Lung (tissue), 17 donors: ENCODE measurements at places on chromosomes 1 and 21. TPM values are rescaled to one million over a fixed set of nuclear protein-coding genes. Genes with fewer than 3 reads are reported as not detected.

AIRE gene
- total RNA-seq = not detected

GPR153 gene
- total RNA-seq = 17.0 TPM

HIVEP3 gene
- total RNA-seq = 8.9 TPM

IGSF21 gene
- total RNA-seq = 2.6 TPM

GRCh38 chr1:80171631-80172030 is 1165.1 kb upstream of the ADGRL4 start:
- no peak for DNase-seq

- DNase-seq = no peak
Observed at GRCh38 chr1:110153407-110153950, 3.2 kb downstream of the SLC6A17 start.

DNA sequence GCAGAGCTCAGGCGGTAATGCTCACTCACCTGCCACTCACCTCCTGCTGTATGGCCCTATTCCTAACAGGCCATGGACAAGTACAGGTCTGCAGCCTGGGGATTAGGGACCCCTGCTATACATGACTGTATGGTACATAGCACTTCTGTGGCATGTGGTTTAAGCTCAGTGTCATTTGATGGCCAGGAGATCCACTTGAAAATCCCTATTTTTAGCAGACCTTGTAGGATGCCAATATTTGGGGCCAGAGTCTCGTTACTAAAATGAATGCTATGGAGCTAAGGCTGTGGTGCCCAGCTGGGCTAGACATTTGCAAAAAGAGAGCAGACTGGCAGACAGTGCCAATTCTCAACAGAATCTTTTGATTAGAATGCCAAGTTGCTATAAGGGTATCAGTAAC is 1.7 kb upstream of the ANGPTL7 start:
- DNase-seq = no peak

DNA sequence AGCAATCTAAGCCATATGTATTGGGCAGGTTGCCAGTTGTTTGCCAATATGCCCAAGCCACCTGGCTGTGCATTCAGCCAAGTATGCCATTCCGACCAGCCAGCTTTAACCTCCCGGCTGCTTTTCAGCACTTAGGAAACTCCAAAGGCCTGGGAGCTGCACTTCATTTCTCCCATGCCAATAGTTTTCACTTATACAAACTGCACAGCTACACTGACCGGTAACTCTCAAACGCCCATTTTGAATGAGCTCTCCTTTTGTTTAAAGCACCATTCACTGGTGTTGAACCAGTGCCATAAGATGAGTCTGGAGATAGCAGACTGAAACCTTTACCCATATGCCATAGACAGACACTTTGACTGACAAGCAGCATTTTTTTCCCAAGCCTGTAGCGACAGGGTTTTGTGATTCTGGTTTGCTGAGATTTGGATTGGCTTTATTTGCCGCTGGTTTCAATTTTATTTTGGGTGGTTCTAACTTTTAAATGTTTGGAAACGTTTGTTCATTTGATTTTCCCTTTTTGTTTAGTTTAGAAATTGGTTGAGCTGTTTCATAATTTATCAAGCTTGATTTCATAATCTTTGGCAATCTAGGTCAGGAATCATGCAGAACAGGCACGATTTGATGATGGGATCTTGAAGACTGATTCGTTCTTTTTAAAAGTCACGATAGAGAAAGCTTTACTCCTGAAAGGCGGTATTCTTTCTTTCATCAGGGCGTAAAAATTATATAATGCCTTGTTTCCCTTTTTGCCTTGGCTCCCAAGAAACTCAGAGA is 144.6 kb downstream of the NFIA start:
- DNase-seq = no peak

DNA sequence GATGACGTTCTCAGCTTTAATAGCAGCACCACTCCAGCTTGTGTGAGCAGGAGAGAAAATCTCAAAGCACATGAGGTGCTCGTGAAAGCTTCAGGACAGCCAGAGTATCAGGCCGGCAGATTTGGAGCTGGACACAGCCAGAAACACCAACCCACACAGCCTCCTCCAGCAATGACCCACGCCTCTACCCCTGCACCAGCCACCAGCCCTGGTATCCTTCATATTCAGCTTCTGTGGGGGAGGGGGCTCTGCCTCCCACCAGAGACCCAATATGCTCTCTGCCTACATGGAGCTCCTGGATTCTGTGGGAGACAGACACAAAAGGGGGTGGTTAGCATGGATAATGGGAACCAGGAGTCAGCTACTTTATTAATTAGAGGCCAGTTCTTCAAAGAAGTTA is 133.6 kb upstream of the FMN2 start:
- DNase-seq = no peak

GRCh38 chr1:225412803-225413351 is 15.0 kb downstream of the LBR start:
- no peak for DNase-seq

DNA sequence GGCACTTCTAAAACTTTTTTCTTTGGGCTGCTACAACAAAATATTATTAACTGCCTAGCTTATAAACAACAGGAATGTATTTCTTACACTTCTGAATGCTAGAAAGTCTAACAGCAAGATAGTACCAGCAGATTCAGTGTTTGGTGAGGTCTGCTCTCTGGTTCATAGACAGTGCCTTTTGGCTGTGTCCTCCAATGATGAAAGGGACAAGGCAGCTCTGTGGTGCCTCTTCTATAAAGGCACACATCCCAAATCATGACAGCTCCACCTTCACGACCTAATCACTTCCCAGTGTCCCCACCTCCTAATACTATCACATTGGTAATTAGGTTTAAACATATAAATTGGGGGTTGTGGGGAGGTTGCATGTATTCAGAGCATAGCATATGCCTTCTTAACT is 9.5 kb downstream of the CFH start:
- DNase-seq = no peak

DNA sequence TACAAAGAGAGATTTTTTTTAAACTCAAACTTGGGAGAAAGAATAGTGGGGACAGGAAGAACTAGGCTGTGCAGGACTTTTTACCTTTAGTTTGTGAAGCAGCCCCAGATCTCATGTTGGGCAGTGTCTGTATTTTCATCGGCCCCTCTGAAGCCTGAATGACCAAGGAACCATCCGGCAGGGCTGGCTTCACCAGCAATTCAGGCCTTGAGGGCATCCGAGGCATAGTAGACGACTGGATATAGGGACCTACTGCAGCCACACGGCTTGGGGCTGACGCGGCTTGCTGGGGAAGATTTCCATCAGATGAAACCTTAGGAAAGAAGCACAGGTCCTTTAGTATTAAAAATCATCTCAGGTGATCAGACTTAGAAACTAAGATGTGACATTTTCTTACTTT is 43.7 kb downstream of the TP53BP2 start:
- no peak for DNase-seq

DNA sequence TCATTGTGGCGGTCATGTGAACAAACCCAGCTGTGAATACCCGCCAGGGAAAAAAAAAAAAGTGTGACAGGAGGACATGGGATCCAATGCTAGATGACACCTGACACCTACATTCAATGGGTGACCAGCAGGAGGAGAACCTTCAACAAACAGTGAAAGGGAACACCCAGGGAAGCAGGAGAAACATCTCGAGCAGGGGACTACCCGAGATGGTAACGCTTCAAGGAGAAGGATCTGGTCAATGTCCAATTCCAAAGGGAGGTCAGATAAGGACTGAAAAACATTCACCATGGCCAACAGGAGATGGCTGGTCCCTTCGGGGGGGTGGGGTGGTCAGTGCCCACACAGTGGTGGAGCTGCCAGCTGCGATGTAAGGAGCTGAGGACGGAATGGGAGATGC is 46.3 kb downstream of the PTPN14 start:
- no peak for DNase-seq
